ENCODE measurements at places on chromosomes 1 and 21.

DNA sequence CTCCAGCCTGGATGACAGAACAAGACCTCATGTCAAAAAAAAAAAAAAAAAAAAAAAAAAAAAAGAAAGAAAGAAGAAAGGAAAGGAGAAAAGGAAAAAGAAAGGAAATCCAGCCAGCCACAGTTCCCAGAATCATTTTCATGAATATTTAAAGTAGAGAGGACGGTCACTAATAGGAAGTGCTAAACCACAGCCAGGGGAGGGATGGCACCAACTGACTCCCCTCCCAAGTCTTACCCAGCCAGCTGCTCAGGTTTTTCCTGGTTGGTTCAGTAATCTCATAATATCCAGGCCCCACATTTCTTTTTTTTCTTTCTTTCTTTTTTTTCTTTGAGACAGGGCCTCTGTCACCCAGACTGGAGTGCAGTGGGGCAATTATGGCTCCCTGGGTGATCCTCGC is 63.9 kb upstream of the AK4 start:
- DNase-seq: no peak

- no peak for DNase-seq
Measured at GRCh38 chr1:245270063-245270462, 115.3 kb downstream of the KIF26B start.

- DNase-seq: no peak
Measured at GRCh38 chr1:222936042-222936441, 121.2 kb downstream of the DISP1 start.

DNA sequence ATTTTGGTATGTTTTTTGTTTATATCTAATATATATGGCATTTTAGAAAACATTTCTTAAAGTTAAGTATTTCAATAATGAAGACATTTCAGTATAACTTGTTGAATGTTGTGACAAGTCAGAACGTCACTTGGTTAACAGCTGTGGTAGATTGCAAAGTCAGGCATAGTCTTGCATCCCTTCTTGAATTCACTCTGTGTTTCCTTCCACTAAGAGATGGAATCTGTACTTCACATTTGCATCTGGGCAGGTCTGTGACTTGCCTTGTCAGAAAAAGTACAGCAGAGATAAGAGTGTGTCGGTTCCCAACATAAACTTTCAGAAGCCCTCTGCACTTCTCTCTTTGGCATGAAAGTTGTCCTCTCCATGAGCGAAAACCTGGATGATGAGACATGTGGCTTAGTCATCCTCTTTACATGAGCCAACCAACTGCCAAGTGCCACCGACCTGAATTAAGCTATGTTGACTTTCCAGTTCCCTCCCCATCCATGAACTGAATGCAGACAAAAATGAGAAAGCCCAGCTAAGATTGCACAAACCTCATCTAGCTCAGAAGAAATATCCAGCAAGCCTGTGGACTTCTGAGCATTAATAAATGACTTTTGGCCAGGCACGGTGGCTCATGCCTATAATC is 1730.2 kb downstream of the MRPL39 start:
- DNase-seq: no peak

DNA sequence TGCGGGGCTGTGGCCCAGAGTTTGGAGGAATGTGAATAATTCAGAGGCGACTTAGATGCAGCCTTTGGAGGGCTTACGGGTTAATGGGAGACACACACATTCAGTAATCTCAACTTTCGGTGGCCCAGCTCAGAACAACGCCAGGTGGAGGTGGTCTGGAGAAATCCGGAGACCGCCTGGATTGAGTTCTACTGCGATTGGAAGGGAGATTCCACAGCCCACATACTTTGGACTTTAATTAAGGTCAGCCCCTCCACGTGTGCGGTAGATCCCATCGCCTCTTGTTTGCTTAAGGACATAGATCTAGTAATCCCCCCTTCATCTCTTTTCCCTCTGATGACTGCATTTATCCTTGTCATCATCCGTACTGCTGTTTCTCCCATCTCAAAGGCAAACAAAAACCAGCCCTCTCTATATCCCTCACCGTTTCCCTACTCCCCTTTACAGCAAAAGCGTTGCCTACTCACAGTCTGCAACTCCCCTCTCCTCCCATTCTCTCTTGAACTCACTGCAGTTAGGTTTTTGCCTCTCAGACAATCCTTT is 720 bp upstream of the BSDC1 start:
- DNase-seq: no peak

- no peak for DNase-seq
Measured at GRCh38 chr1:11328444-11328843, 55.4 kb downstream of the UBIAD1 start.

GRCh38 chr1:71019233-71019969 is 28.2 kb downstream of the PTGER3 start:
- no peak for DNase-seq

DNA sequence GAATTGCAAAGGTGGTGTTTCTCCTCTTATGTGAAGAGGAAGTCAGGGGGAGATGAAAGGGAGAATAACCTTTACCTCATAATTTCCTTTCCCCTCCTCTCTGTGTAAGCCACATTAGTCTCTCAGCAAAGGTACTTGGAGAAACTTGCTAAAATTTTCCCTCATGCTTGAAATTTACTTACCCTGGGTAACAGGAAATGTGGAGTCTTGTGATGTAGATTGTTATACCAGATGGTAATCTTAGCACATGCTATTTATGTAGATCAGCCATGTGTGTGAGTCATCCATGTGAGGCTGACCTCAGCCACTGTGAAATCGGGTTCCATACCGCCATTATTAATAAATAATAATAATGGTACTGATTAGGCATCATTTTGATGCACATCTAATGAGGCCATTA is 128.4 kb downstream of the TGFB2 start:
- no peak for DNase-seq

GRCh38 chr1:183048087-183049085 is 25.2 kb downstream of the LAMC1 start:
- DNase-seq: no peak

GRCh38 chr1:119968601-119969000 is 72.3 kb upstream of the ADAM30 start:
- no peak for DNase-seq

GRCh38 chr1:173112129-173112528 is 61.4 kb upstream of the TNFSF18 start:
- DNase-seq: no peak

DNA sequence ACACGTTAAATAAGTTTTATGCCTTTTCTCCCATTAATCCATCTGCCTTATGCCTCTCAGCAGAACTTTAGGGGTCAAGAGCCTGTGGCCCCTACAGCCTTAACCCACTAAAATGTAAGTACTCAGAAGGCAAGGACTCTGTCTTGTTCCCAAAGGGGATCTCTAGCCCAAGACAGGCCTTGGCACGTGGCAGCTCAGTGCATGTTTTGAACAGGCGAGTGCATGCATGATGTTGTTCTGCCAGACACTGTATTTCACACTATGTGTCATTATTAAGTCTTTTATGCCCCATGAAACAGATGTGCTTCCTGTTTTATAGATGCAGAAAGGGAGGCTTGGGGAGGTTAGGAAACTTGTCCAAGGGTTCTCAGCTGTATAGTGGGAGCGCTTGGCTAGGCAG is 102.8 kb downstream of the ETS2 start:
- DNase-seq: no peak

DNA sequence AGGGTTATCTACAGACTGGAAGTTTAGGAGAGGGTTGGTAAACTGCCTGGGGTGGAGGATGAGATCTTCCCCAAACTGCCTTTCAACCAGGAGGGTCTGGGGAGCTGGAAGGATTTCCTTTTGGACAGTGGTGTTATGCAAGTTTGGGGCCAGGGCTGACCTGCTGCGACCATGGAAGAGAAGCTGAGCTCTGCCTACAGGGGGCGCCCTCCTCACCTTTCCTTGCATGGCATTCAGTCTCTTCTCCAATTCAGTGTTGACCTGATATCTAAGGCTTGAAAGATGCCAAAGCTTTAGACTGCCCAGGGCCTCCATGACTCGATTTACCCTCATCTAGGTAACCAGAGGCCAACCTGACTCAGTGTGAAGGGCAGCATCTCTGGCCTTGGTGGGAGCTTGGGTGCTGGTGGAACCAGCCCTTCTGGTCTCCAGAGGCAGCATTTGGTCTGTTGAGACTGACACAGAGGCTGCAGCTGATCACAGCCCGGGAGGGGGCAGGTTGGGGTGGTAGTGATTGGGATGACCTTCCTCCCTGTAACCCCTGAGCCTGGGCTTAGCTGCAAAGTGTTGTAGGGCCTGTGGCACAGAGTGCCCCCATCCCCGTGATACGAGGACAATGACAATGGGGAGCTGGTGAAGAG is 170.0 kb downstream of the GRIK3 start:
- peak; percentile 30 for DNase-seq

DNA sequence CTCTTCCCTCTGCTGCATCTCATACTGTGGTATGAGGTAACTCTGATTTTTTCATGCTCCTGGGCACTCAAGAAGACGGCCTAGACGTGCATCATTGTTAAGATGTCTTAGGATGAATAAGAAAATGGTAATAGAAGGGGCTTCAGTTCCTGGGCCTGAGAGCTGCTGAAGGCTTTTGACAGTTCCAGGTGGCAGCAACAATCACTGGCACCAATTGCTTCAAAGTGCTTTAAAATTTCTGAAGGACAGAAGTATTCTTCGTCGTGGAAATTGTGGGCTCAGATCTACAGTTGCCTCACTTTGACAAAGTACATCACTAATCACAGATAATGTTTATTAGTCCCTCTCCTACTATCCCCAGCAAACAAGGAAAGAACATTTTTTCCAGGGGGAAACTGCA is 536.6 kb upstream of the CAMK1G start:
- no peak for DNase-seq

- DNase-seq: no peak
Measured at GRCh38 chr1:21338573-21339355, 48.5 kb upstream of the ECE1 start.

DNA sequence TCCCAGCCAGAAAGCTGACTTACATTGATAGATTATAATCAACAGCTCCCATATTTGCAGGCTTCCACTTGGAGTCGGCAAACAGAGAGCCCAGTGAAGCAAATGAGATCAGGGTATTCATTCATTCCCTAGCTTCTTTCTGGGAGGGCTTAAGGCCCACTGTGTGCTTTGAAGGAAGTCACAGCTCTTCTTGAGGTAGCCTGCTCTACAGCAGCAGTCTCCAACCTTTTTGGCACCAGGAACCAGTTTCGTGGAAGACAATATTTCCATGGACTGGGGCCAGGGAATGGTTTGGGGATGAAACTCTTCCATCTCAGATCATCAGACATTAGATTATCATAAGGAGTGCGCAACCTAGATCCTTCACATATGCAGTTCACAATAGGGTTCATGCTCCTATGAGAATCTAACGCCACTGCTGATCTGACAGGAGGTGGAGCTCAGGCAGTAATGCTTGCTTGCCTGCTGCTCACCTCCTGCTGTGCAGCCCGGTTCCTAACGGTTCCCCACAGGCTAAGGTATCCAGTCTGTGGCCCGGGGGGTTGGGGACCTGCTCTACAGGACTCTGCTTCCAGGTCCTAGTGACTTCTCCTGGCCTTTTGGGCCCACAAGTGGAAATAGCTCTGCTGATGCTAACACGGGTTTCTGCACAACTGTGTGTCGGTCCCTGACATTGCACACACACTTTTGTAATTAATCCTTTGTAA is 13.7 kb upstream of the ADAM30 start:
- DNase-seq: no peak

- peak; percentile 14 for DNase-seq
Measured at GRCh38 chr1:30715216-30715615, 8.2 kb downstream of the MATN1 start.

- DNase-seq: peak; percentile 9
Measured at GRCh38 chr1:225554216-225554812, 98.6 kb downstream of the ENAH start.

DNA sequence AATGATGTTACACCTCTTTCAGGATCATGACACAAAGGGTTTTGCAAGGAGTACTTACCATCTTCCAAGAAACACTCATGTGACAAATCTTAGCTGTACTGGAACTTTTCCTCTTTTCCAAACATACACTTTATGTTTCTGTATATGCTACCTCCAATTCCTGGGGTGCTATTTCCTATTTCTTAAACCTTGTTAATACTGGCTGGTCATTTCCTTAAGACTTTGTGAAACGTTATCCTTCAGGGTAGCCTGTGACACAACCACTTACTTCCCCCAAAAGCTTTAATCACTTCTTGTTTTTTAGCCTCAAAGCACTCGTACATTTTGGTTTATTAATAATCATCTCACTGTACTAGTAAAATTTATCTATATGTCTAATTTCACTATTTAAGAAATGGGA is 39.4 kb downstream of the OR10Z1 start:
- no peak for DNase-seq

GRCh38 chr21:44765231-44766013 is 36.2 kb downstream of the UBE2G2 start:
- peak; percentile 37 for DNase-seq

DNA sequence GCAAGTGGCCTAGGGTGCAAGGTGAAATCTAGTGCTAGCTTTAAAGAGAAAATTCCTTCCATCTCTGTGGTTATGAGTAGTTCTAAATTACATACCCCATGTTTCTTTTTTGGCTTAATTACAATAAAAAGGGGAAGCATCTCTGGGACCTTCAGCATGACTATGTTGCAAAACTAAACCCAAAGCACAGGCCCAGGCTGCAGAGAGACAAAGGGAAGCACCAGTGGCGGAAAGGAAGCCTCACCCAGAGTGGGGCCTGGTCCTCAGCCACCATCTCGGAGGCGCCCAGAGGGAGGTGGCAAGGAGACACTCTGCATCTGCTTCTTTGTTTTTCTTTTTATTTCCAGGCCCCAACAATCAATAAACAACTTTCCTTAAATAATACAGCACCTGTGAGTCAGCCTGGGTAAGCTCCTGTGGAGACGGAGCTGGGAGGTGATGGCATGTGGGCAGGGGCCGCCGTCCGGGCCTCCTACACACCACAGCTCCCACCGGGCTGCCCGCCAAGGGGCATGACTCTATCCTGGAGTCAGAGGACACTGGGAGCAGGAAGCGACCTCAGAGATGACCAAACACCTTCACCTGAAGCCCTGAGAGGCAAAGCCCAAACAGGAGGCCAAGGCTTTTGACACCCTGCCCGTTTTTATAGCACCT is 21.7 kb downstream of the ITPKB start:
- no peak for DNase-seq

GRCh38 chr1:213623064-213623581 is 364.6 kb upstream of the PROX1 start:
- peak; percentile 1 for DNase-seq

GRCh38 chr1:32897082-32898049 is 3.8 kb downstream of the TMEM54 start:
- no peak for DNase-seq

DNA sequence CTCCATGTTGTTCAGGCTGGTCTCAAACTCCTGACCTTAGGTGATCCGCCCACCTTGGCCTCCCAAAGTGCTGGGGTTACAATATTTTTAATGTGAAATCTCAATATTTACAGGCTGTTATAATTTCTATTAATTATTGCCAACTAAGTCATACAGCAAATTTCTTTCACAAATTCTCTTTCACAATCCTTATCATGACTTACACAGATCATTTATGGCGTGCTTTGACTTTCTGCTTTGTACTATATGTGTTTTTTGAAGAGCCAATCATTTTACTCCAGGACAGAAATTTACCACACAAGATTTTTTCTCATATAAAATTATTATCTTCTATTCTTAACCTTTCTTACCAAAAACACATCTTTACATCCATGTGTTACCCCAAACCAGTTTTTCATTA is 1729.9 kb downstream of the NCAM2 start:
- DNase-seq: no peak

All from activated CD4-positive, alpha-beta T cell treated with anti-CD3 and anti-CD28 coated beads, Interleukin-2, Interleukin-4, amounts not matched to agents 100 ng/mL and 50 ng/mL, durations not matched to agents 16 hours and 8 hours (primary cell).